ENCODE measurements at places on chromosomes 6 and 20.
A peak's percentile ranks its signal among the peaks of the same experiment; 100 is the strongest.

- no peak for DNase-seq
These were observed 47.2 kb downstream of the RPP40 start for GRCh38 chr6:4956625-4957024.

GRCh38 chr6:128204616-128205015, 303.8 kb upstream of the THEMIS start:
- DNase-seq: no peak

- no peak for DNase-seq
These were observed 54.0 kb downstream of the TMEM242 start for GRCh38 chr6:157269261-157269794.

DNA sequence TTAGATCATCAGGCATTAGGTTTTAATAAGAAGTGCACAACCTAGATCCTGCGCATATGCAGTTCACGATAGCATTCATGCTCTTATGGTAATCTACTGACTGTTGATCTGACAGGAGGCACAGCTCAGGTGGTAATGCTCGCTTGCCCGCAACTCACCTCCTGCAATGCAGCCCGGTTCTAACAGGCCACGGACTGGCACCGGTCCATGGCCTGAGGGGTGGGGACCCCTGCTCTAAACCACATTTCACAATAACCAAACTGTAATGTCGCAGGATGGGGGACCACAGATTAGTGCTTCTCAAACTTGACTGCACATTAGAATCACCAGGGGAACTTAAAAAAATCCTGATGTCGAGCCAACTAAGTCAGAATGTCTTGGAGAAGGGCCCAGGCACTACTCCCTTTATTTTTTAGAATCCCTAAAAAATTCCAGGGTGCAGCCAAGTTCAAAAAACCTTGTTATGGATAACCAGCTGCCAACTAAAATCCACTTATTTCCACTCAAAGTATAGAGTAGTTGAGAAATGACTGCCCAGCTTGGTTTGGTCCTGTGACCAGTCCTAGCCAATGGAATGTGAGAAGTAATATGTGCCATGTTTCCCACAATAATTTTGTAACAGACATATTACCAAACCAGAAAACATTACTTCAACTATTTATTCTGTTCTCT, 3.1 kb downstream of the SHPRH start:
- DNase-seq: peak; percentile 4

DNA sequence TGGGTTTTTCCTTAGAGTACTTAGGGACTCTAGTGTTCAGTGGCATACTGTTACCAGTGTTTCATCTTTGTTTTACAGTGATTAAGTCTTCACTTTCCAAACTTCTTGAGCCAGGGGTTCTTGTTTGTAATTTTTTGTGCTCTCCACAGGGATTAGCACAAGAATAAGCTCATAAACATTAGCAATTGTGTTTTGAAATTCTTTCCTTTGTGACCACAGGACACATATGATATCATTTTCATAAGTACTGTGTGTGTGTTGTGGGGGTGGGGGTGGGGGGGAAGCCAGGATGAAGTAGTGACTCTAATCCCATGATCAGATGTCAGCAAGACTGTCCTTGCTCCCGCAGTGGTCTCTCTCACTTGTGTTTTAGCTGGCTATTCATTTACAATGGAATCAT, 101.5 kb upstream of the SCP2D1 start:
- peak; percentile 19 for DNase-seq

- no peak for DNase-seq
These were observed 235.0 kb downstream of the GMPR start for GRCh38 chr6:16473184-16473907.

DNA sequence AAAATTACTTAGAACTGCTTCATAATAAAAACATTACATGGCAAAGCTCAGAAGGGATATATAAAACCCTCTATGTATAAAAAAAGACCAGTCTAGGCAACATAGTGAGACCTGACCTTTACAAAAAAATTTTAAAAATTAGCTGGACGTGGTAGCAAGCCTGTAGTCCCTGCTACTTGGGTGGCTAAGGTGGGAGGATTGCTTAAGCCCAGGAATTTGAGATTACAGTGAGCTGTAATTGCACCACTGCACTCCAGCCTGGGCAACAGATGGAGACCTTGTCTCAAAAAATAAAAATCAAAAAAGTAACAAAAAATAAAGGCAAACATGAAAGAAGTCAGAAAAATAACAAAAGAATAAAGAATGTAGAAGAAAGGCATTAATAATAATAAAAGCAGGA, 21.5 kb upstream of the TPD52L1 start:
- DNase-seq: no peak

- DNase-seq: no peak
These were observed 229.1 kb upstream of the FLRT3 start for GRCh38 chr20:14566505-14566904.

DNA sequence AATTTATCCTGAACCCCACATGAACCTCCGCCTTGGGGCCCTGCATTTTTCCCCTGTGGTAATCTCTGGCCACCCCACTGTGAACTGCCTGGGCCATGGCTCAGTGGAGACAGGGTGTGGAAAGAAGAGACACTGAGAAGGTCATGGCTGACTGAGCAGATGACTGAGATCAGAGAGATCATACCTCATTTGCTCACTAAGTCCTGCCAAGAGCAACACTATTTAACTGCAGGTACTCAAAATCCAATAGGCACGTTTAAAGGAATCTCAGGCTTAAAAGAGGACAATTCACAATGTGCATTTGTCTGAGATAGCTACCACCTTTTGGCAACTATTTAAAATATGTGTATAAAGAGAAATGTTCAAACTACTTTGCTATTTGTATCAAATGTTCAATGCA, 305.0 kb downstream of the GMDS start:
- no peak for DNase-seq

GRCh38 chr6:45170309-45170708, 157.8 kb upstream of the RUNX2 start:
- DNase-seq: no peak

Data from suppressor macrophage treated with lipopolysaccharide for 4 hours (primary cell).